Vagina (tissue), 2 donors: ENCODE measurements at places on chromosomes 3 and 15. TPM values are rescaled to one million over a fixed set of nuclear protein-coding genes. Genes with fewer than 3 reads are reported as not detected.

SEMA3F gene
- total RNA-seq: 78.1 TPM

- H3K4me1 ChIP-seq: no peaks in the 10 kb centered on the region
- no peak overlapping the region for H3K4me3 ChIP-seq
- H3K36me3 ChIP-seq: no peaks in the 10 kb centered on the region
- H3K27ac ChIP-seq: no peak overlapping the region
Observed at GRCh38 chr3:55330355-55330754, 156.8 kb downstream of the WNT5A start.

DNA sequence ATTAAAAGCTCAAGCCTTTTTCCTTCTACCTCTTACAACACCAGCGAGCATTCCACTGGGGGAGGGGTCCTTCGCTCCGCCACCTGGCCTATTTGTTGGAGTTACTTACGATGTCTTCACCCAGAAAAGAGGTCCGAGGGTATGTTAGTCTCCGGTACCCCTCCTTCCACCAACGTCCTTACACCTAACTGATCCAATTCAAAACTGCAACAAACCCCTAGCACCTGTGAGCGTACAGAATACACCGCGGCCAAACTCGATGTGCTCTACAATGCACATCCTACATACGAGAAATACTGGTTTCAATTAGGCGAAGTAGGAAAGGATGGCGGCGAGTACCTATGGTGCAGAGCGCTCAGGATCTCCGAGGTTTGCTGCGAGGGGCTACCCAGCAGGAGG is 944 bp downstream of the SLITRK3 start:
- peak overlapping the region; percentile 41 for H3K4me3 ChIP-seq
- H3K27me3 ChIP-seq: peaks cover 4% of the 10 kb centered on the region
- H3K27ac ChIP-seq: no peak overlapping the region
- no peaks in the 10 kb centered on the region for H3K36me3 ChIP-seq
- DNase-seq: no peak

DNA sequence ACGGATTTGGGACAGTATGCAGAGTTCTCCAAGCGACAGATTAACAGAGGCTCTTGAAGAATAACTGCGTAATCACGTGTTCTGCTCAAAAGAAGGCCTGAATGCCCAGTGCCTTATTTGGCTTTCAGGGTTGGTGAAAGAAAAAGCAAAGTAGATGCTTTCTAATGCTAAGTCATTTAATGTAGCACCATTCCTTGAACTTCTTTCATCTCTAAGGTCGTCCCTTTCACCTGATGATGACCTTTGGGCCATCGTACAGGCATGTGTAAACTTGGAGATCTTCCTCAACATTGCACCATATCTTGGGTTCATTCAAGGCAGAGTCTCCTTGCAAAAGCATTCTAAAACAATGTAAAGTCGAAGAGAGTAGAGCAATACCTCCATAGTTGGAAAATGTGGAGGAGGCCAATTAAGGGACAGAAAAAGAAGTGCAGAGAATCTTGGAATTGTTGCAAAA is 48.9 kb downstream of the TMEM44 start:
- H3K36me3 ChIP-seq: no peaks in the 10 kb centered on the region
- no peak for DNase-seq
- peak overlapping the region; percentile 91 for H3K27ac ChIP-seq

MCF2L2 gene
- total RNA-seq: 2.0 TPM

GRCh38 chr3:67551361-67552016 is 102.9 kb downstream of the SUCLG2 start:
- no peaks in the 10 kb centered on the region for H3K36me3 ChIP-seq
- DNase-seq: no peak
- no peaks in the 10 kb centered on the region for H3K27me3 ChIP-seq

GRCh38 chr15:51094606-51095569 is at the start of gene TNFAIP8L3:
TNFAIP8L3 (minus strand) TSS chr15:51094906; CDS start chr15:51094595, 311 bp downstream.
- peaks cover 54% of the 10 kb centered on the region for H3K4me1 ChIP-seq
- peak within 1 kb of the TSS; percentile 80 for H3K4me3 ChIP-seq
- H3K27me3 ChIP-seq: no peaks in the 10 kb centered on the region
- no peaks in the 10 kb centered on the region for H3K36me3 ChIP-seq
- no peak for DNase-seq

SEMA3G gene
- total RNA-seq: 8.3 TPM

DNA sequence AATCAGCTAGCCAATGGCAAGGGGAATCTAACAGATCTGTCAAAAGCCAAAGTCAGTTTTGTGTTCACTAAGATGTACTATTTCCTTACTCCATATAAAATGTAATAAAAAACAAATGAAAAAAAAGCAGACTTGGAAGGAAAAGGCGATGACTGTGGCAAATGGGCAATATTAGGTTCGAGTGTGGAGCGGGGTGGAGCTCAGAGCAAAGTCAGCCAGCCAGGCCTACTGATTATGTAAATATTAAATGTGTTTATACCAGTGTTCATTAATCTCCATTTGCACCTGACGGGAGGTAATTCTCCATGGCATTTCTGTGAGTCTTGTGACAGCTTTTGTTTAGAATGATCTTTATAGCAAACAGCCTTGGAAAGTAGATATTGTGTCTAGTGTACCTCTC is 96.2 kb upstream of the KCNMB2 start:
- H3K4me3 ChIP-seq: no peak overlapping the region
- no peaks in the 10 kb centered on the region for H3K36me3 ChIP-seq
- no peak for DNase-seq

DNA sequence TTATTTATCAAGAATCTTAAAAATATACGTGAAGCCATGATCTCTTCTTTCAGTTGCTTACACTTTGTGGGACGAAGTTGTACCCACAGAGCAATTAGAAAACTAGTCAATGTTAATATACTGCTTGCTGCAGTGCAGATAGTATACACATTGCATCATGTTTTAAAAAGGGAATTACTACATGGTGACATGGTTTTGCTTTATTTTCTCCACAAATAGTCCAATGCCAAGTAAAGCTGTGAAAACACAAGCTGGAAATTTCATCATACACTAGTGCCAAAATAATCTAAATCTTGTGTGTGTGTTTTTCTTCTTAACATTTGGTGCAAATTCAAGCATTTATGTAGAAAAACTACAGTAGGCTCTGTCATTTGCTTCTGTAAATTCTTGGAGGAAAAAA is 233.0 kb downstream of the EPHA3 start:
- no peak for DNase-seq
- H3K4me3 ChIP-seq: no peak overlapping the region
- no peaks in the 10 kb centered on the region for H3K27me3 ChIP-seq
- no peak overlapping the region for H3K27ac ChIP-seq
- no peaks in the 10 kb centered on the region for H3K4me1 ChIP-seq

NME9 gene
- total RNA-seq: not detected

MAN2C1 gene
- 198 TPM for total RNA-seq

DNA sequence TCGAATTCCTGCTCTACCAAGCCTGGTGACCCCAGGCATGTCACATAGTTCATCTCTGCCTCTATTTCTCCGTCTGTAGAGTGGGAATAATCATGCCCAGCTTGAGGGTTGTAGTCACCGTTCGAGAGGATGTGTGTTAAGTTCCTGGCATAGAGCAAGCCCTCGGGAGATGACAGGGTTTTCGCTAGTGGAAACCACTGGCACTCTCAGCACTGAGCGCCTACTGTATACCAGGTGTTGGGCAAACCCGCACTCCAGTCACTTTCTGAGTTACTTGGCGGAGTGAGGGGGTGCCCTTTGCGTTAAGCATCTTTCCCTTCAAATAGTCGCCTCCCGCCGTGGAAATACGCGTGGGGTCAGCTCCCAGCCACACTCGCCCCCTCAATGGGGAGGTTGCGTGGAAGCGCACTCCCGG is 5.1 kb downstream of the FEZF2 start:
- no peak for DNase-seq
- H3K4me1 ChIP-seq: peaks cover 20% of the 10 kb centered on the region
- H3K27me3 ChIP-seq: peaks cover 17% of the 10 kb centered on the region
- no peak overlapping the region for H3K27ac ChIP-seq
- H3K36me3 ChIP-seq: no peaks in the 10 kb centered on the region

GRCh38 chr3:126108676-126109050 is 24.7 kb upstream of the SLC41A3 start:
- no peak overlapping the region for H3K4me3 ChIP-seq
- no peaks in the 10 kb centered on the region for H3K4me1 ChIP-seq
- no peaks in the 10 kb centered on the region for H3K27me3 ChIP-seq
- H3K36me3 ChIP-seq: no peaks in the 10 kb centered on the region
- no peak overlapping the region for H3K27ac ChIP-seq
- no peak for DNase-seq

DNA sequence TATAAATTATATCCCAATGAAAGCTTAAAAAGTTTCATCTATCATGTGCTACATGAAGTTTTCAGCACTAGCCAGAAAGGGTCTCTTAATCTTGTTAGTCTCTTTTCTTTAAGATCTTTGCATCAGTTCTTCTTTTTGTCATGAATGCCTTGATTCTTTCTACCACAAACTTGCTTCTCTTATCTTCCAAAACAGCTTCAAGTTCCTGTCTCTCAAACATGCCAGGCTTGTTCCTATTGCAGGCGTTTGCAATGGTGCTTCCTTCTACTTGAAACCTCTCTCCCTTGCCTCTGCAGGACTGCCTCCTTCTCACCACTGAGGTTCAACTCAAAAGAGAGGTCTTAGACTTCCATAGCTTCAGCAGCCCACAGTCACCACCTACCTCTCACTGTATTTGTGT is 104.3 kb upstream of the FRMD4B start:
- no peaks in the 10 kb centered on the region for H3K4me1 ChIP-seq
- H3K27ac ChIP-seq: no peak overlapping the region
- no peak for DNase-seq
- no peaks in the 10 kb centered on the region for H3K36me3 ChIP-seq

DNA sequence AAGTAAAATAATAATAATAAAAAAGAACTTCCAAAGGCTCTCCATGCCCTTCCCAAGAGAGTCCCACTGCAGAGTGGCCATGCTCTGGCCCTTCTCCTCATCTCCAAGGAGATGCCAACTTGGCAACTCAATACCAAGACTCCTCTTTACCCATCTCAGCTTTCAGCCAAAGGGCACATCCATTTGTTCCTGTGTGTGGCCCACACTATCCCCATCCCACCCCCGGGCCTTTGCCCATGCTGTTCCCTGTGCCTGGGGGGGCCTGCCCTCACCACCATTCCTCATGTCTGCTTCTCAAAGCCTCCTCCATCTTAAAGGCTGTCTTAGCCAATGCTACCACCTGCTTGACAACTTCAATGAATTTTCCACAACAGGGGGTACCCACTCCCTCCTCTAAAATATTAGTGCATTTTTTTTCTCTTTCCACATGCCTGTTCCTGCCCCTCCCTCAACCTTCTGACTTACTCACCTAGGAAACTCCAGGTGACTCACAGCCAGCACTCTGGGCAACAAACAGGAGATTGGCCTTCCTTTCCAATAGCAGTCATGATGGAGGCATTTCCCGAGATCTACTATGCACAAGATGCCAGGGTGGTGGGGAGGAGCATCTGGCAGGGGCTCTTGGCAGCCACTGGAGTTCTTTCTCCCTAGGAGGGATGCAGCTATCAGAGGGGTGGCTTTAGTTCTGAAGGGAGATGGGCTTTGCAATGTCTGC is 109.4 kb upstream of the SMAD3 start:
- H3K27ac ChIP-seq: no peak overlapping the region
- H3K4me3 ChIP-seq: no peak overlapping the region
- DNase-seq: no peak
- no peaks in the 10 kb centered on the region for H3K27me3 ChIP-seq

- H3K4me1 ChIP-seq: peaks cover 49% of the 10 kb centered on the region
- no peak for DNase-seq
- no peak overlapping the region for H3K27ac ChIP-seq
- no peaks in the 10 kb centered on the region for H3K36me3 ChIP-seq
- H3K4me3 ChIP-seq: no peak overlapping the region
- H3K27me3 ChIP-seq: no peaks in the 10 kb centered on the region
Observed at GRCh38 chr3:160808838-160809237, 52.8 kb downstream of the PPM1L start.

- peaks cover 10% of the 10 kb centered on the region for H3K4me1 ChIP-seq
- H3K27ac ChIP-seq: peak overlapping the region; percentile 36
- H3K36me3 ChIP-seq: no peaks in the 10 kb centered on the region
- H3K4me3 ChIP-seq: no peak overlapping the region
- H3K27me3 ChIP-seq: no peaks in the 10 kb centered on the region
Observed at GRCh38 chr3:100548053-100548452, 55.6 kb downstream of the TMEM45A start.

- DNase-seq: no peak
- H3K27me3 ChIP-seq: no peaks in the 10 kb centered on the region
- H3K36me3 ChIP-seq: no peaks in the 10 kb centered on the region
- H3K4me1 ChIP-seq: peaks cover 8% of the 10 kb centered on the region
Observed at GRCh38 chr3:196624067-196624790, 15.3 kb upstream of the NRROS start.

ZNF197 gene
- 17.9 TPM for total RNA-seq

- DNase-seq: no peak
- no peaks in the 10 kb centered on the region for H3K27me3 ChIP-seq
- H3K4me1 ChIP-seq: no peaks in the 10 kb centered on the region
- H3K27ac ChIP-seq: no peak overlapping the region
- no peaks in the 10 kb centered on the region for H3K36me3 ChIP-seq
Observed at GRCh38 chr15:34609102-34610057, 25.9 kb upstream of the GOLGA8B start.

COX17 gene
- total RNA-seq: 27.3 TPM

GOLGA8G gene
- not detected for total RNA-seq

UBA7 gene
- total RNA-seq: 68.3 TPM

GRCh38 chr3:9347887-9348286 is 15.0 kb upstream of the THUMPD3 start:
- H3K27me3 ChIP-seq: no peaks in the 10 kb centered on the region
- H3K27ac ChIP-seq: no peak overlapping the region
- no peak for DNase-seq
- no peaks in the 10 kb centered on the region for H3K36me3 ChIP-seq
- peaks cover 1% of the 10 kb centered on the region for H3K4me1 ChIP-seq
- no peak overlapping the region for H3K4me3 ChIP-seq

- peaks cover 34% of the 10 kb centered on the region for H3K4me1 ChIP-seq
- no peak for DNase-seq
- no peaks in the 10 kb centered on the region for H3K27me3 ChIP-seq
- H3K27ac ChIP-seq: no peak overlapping the region
- no peak overlapping the region for H3K4me3 ChIP-seq
- H3K36me3 ChIP-seq: no peaks in the 10 kb centered on the region
Observed at GRCh38 chr15:59329570-59330350, 42.9 kb downstream of the MYO1E start.

DNA sequence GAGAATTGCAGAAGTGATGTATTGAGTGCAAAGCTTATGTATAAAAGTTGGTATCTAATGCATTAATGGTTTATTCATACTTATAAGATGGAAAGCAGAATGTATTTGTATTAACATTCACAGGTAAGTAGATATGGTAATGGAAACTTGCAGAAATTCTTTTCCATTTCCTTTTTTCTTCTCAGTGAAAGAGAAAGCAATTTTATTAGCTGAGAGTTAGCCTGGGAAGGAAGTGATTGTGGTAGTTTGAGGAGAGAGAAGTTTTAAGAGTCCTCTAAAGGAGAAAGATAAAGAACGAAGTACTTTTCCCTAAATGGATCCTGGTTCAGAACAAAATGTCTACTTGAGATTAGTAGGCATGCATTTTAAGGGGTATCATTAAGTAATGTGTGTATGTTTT is 60.1 kb upstream of the OSTN start:
- H3K36me3 ChIP-seq: no peaks in the 10 kb centered on the region
- H3K27me3 ChIP-seq: no peaks in the 10 kb centered on the region
- no peak overlapping the region for H3K4me3 ChIP-seq
- DNase-seq: no peak
- H3K27ac ChIP-seq: no peak overlapping the region

CYP19A1 gene
- total RNA-seq: 8.8 TPM

IQSEC1 gene
- total RNA-seq: 34.9 TPM

GOLGA6L7 gene
- not detected for total RNA-seq

GRCh38 chr3:149151843-149152242 is 22.4 kb downstream of the HPS3 start:
- no peaks in the 10 kb centered on the region for H3K27me3 ChIP-seq
- H3K4me1 ChIP-seq: no peaks in the 10 kb centered on the region
- H3K36me3 ChIP-seq: peaks cover 17% of the 10 kb centered on the region
- H3K4me3 ChIP-seq: no peak overlapping the region
